Skin of body (tissue), 3 donors: ENCODE measurements at places on chromosomes 3 and 15. TPM values are rescaled to one million over a fixed set of nuclear protein-coding genes. Genes with fewer than 3 reads are reported as not detected.

- DNase-seq = no peak
These were observed 9.6 kb upstream of the RNF111 start for GRCh38 chr15:58977887-58978286.

KLHL40 gene
- total RNA-seq = 13.4 TPM

ZPLD1 gene
- 0.10 TPM for total RNA-seq

- DNase-seq = no peak
These were observed 268.5 kb downstream of the CLSTN2 start for GRCh38 chr3:140203510-140203909.

PDCD10 gene
- total RNA-seq = 54.1 TPM

GRCh38 chr15:72912121-72912520 lies 128.6 kb upstream of the ADPGK start:
- no peak for DNase-seq

- DNase-seq = no peak
These were observed 19.9 kb upstream of the ABHD2 start for GRCh38 chr15:89068325-89068784.

DNA sequence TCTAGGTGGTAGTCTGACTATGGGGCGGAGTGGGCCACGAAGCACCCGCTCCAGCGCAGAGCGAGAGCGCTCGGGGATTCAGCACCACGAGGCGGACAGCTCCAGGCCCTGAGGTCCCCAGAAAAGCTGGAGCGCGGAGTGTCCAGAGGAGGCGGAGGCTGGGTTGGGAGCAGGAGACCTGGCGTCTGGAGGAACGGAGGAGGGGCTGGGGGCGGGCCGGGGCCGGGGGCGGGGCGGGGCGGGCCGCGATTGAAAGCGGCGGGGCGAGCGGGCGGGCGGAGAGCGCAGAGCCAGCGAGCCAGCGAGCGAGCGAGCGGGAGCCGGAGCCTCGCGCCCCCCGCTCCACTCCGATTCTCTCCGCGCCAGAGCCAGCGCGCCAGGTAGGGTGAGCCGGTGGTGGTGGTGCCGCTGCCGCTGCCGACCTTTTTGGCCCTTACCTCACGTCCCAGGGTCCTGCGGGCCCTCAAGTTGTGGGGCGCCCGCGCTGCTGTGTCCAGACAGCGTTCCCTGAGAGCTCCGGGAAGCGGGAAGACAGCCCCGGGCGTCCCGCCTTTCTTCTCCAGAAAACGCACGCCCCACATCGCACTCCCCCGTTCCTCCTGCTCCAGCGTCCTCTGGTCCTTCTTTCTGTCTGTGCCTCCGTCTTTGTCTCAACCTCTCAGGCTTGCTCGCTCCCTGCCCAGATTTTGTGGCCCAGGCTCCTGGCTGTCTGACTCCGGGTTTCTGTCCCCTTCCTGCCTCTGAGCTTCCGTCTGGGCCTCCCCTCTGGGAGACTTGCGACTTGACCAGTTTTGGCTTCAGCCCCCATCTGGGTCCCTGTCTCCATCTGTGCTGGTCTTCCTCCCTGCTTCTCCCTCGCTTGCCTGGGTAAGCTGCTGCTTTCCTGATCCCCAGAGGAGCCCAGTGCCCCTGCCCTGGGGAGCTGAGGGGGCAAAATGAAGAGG lies at the start of gene GRM2:
Gene GRM2, plus strand, starts transcription at position 281 of the 944 bp plus-strand sequence. CDS start 1,916 bp downstream, outside the sequence.
- DNase-seq = peak; percentile 70

GRCh38 chr15:66039117-66039871 lies 170.0 kb downstream of the RAB11A start:
- no peak for DNase-seq

DNA sequence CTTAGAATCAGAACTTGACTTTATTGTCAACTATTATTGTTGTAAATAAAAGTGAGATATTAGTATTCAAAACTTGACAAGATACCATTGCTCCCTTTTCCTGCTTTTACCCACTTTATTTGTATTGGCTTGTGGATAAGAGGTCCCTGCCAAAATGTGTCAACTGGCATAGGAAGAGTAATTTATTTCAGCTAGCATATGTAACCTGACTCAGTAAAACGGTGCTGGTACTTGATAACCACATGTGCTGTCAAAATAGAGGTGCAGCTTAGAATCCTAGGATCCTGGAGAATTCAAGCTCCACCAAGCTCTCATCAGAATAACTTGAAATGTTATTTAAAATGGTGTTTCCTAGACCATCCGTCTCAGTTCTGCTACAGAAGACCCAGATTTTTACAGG lies 90.2 kb upstream of the TGFBR2 start:
- no peak for DNase-seq

DNA sequence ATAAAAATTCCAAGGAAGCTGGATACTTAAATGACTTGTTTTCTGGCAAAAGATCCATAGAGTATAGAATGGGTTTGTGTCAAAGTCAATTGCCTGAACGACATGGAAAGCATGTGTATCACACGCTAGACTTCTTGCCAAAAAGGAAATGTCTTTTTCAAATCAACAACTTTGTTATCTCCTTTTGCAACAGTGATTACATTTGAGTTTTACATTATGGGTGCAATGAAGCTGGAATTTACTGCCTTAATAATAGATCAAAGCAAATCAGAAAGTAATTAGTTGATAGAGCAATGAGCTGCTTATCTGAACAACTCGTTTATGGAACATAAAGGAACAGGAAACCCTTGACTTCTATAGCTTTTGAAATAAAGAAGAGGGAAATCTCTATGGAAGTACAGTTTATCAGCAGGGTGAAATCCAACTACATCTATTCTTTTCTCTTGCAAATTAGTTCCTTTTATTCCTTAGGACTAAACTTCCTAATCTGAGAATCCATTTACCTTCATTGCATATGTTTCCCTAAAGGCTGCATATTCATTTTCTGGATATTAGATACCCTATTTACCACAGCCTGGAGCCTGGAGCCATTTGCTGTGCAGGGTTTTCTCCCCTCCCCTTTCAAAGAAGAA lies 415.1 kb upstream of the NECTIN3 start:
- DNase-seq = no peak

CLDN18 gene
- not detected for total RNA-seq

GRCh38 chr15:49627407-49627877 lies 6.6 kb downstream of the DTWD1 start:
- no peak for DNase-seq

DNA sequence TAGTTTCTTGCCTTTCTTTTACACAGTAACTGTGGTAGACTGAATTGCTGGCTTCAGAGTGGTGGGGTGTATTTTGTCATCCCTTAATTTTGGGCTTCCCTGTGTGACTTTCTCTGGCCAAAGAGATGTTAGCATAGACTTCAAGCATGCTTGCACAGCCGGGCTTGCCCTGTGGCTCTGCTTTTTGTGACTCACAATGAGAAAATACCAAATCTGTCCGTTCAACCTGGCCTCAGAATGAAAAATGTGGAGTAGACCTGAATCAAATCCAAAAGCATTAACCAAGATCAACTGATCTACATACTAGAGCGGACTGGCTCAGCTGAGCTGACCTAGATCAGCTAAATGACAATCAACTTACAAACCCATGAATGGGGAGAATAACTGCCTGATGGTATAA lies 51.4 kb downstream of the PLAAT1 start:
- DNase-seq = no peak

- DNase-seq = no peak
These were observed 159.0 kb upstream of the KCNH8 start for GRCh38 chr3:18989237-18989795.

DNA sequence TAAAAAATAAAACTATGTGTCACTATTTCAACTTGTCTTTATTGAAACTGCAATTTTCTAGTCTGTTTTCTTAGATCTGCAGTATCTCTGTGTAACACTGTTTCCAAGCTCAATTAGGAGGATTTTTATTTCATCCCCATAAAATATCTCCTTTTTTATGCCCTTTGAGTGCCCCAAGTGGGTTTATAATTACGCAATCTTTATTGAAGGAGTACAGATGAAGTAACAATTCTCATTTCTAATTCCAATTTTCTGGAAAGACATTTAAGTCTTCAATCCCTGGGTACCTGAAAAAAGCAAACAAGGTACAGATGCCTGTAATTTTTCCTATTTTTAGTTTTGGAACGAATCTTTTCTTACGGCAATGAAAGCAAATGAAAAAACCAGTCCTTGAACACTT lies 61.3 kb downstream of the CYP19A1 start:
- DNase-seq = no peak

DNA sequence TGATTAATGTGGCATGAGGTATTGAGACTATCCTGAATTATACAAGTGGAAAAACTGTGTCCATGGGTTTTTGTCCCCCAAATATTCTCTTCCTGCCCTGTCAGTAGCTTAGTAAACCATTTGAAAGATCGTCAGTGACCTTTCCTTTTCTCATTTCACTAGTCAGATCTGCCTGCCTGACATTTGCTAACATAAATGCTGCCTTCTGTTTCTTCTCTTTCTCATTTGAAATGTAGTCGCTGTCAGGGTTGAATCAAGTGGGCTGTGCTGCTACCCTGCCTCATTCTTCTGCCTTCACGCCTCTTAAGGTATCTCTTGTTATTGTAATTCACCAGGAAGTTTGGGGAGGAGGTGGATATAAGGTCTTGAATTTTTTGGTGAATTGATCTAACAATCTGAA lies 67.5 kb downstream of the LRCH3 start:
- DNase-seq = no peak

ZDHHC19 gene
- total RNA-seq = not detected

GRCh38 chr3:64491843-64492242 lies 196.0 kb downstream of the ADAMTS9 start:
- no peak for DNase-seq

- peak; percentile 50 for DNase-seq
These were observed 496.0 kb upstream of the THBS1 start for GRCh38 chr15:39084674-39085530.

DNA sequence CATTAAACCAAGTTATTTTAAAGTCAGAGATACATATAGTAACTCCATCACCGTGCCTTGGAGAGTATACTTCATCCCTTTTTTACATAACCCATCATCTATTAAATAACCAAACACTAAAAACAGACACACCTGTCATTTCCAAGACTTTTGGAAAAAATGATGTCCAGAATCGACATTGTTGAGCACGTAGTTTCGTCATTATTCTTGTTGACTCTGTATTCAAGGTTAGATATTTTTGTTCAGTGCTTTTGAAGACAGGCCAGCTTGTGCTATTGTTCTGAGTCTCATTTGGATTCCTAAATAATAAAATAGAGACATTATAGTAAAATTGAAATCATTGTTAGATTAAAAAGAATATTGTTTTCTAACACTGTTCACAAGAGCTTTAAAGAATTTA lies 51.2 kb downstream of the BCHE start:
- no peak for DNase-seq

GRCh38 chr3:123447749-123448517 lies 957 bp downstream of the ADCY5 start:
- no peak for DNase-seq

GRCh38 chr15:33946152-33946551 lies 22.1 kb upstream of the CHRM5 start:
- DNase-seq = no peak

GRCh38 chr15:38991126-38991525 lies 426.5 kb upstream of the RASGRP1 start:
- DNase-seq = peak; percentile 6

DNA sequence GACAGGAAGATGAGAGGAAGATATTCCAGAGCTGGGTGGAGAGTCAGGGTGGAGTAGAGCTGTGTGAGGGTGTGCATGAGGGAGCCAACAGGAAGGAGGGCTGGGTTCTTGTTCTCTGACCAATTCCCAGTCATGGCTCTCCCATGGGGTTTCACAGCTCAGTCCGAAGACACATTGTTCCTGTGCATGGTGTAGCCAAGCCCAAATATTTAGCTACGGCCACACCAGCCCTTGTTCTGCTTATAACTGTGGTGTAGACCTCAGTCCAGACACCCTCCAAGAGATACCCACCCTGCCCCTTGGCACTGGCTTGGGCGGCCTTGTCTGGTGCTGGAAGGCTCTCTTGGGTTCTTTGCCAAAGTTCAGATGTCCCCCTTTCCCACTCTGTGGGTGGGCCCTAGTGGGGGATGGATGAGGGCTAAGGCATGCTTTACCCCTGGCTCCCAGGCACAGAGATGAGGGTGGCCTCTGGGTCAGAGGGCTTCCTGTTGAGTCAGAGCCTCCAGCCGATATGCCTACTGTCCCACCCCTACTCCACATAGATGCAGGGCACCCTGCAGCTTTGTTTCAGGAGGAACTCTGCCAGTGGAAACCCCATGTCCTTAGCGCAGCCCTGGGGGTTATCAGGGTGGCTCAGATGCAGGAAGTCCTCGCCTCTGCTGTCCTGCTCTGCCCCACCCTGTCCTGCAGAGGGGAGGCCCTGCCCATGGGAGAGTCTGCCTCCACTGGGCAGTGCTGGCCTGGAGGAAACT lies 271.2 kb upstream of the CTDSPL start:
- peak; percentile 18 for DNase-seq

- peak; percentile 17 for DNase-seq
These were observed 106.7 kb upstream of the SNRPN start for GRCh38 chr15:24848050-24848449.

RTP1 gene
- total RNA-seq = not detected

SAMMSON gene
- 0.69 TPM for total RNA-seq

DGKG gene
- 2.9 TPM for total RNA-seq

MFGE8 gene
- 51.5 TPM for total RNA-seq

SEMA6D gene
- 13.9 TPM for total RNA-seq

GRCh38 chr3:188431553-188431952 lies 277.6 kb downstream of the LPP start:
- DNase-seq = no peak

DET1 gene
- 8.0 TPM for total RNA-seq

GRCh38 chr3:190097617-190098016 lies 23.1 kb downstream of the P3H2 start:
- DNase-seq = peak; percentile 12
